Activated CD8-positive, alpha-beta memory T cell treated with anti-CD3 and anti-CD28 coated beads, Interleukin-2, amount 50 U/mL, for 48 hours (primary cell): ENCODE measurements at places on chromosomes 2 and 18.

GRCh38 chr2:9565436-9566153 is 10.0 kb upstream of the ADAM17 start:
- no peak for DNase-seq

- no peak for DNase-seq
Observed at GRCh38 chr18:79834834-79835233, 37.1 kb downstream of the KCNG2 start.

- no peak for DNase-seq
Observed at GRCh38 chr2:119233326-119234020, 9.8 kb downstream of the STEAP3 start.

GRCh38 chr18:8614875-8615274 is 5.6 kb downstream of the RAB12 start:
- DNase-seq = no peak

- no peak for DNase-seq
Observed at GRCh38 chr2:147511491-147511948, 333.3 kb upstream of the ACVR2A start.

DNA sequence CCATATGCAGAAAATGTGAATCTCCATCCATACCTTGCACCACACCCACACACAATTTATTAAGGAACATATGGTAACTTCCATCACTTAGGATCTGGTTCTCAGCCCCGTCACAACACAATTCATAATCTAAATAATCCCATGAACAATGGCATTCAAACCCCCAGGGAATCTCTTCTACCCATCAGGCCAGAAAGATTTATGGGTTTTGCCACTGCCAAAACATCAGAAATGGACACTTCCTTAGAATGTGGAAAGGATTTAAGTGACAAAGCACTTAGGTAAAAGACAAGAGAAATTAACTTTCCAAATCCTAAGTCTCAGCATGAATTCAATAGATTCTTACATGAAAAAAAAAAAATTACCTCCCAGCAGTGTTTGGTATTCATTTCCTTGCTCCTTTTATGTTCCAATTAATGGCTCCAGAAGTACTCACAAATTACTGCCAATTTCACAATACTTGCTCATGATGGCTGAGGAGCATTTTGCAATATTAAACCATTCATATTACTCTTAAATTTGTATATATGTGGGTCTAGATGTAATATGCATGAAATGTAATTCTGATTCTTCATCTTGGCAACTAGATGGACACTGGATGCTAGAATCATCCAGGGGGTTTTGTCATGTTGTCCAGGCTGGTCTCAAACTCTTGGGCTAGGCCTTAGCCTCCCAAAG is 56.5 kb upstream of the TMEM247 start:
- no peak for DNase-seq

GRCh38 chr2:145654746-145655145 is 1134.8 kb upstream of the ZEB2 start:
- DNase-seq = no peak

- no peak for DNase-seq
Observed at GRCh38 chr18:59554796-59555335, 142.4 kb downstream of the CCBE1 start.

GRCh38 chr2:136014411-136014810 is 29.0 kb upstream of the DARS1 start:
- no peak for DNase-seq

- DNase-seq = no peak
Observed at GRCh38 chr2:39099870-39100728, 20.8 kb downstream of the SOS1 start.

GRCh38 chr2:31980674-31981356 is 30.0 kb downstream of the MEMO1 start:
- DNase-seq = no peak

DNA sequence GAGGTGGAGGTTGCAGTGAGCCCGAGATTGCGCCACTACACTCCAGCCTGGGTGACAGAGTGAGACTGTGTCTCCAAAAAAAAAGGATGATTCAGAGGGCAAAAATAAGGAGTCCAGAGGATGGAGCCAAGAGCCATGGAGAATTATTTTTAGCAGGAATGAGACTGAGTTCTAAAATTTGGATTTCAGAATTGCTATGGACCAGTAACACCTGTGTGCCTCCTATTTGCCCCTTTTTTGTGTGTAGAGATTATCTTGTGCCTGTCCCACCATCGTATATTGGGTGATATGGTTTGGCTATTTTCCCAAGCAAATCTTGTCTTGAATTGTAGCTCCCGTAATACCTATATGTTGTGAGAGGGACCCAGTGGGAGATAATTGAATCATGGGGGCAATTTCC is 16.4 kb upstream of the RGPD8 start:
- no peak for DNase-seq

GRCh38 chr2:127079358-127079920 is 27.5 kb downstream of the BIN1 start:
- no peak for DNase-seq

GRCh38 chr2:46510598-46511177 is 31.3 kb downstream of the TMEM247 start:
- DNase-seq = no peak

DNA sequence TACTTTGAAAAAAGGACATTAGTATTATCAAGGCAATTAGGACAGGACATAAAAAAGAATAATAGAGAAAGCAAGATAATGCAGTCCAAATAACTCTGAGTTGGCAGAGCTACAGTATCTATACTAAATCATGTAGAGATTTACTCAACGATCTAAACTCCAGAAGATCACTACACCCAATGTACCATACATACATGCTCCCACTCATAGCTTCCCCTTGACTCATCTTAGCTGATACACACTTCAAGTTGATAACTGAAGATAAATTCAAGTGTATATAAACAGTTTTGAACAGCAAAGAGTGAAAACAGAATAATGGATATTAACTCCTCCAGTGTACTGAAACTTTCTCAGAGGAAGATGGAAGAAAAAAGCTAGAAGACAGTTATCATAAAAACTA is 78.5 kb downstream of the SESTD1 start:
- DNase-seq = no peak

DNA sequence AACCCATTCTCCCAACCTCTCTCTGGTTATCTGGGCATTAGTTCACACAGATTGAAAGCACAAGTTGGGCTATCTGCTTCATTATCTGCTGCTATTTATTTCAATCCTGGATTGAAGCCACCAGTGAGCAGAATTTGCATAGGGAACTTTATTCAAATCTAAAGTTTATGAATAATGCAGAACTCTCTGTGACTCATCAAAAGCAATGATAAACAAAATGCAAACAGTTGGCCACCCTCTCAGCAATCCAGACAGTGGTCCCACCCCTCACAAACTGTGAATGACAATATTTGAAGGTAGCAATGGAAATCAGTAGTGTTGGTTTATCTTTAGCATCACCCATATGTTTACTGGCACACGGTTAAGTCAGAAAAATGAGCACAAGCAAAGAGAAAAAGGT is 106.8 kb upstream of the TMEM178A start:
- DNase-seq = no peak
